Astrocyte (in vitro differentiated cells and primary cell): ENCODE measurements at places on chromosomes 7 and 10. TPM values are rescaled to one million over a fixed set of nuclear protein-coding genes. Genes with fewer than 3 reads are reported as not detected.

- DNase-seq: no peak
Measured at GRCh38 chr7:51082096-51082840, 234.3 kb downstream of the COBL start.

- DNase-seq: no peak
Measured at GRCh38 chr7:114760477-114760876, 161.4 kb upstream of the MDFIC start.

DNA sequence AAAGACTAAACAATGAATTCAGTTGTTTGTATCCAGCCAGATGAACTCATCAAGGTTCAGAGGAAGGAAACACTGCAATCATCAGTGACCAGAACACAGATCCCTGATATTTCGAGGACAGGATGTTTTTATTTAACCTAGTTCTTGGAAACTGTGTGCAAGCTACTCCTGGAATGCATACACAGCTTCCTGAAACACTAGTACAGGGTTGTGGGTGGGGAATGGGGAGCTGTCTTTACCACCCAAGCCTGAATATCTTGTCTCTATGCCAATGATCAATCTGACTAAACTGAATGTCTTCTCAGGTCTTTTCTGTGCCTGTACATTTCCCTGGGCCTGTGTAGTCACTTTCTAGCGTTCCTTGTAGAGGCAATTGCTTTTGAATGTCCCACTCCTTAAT is 374.6 kb downstream of the CALN1 start:
- DNase-seq: no peak

- DNase-seq: no peak
Measured at GRCh38 chr10:17031637-17032635, 97.7 kb downstream of the CUBN start.

GRCh38 chr10:96511044-96511945 is 2.4 kb downstream of the TLL2 start:
- no peak for DNase-seq

GRCh38 chr10:99387071-99387470 is 43.4 kb downstream of the GOT1 start:
- DNase-seq: no peak

- no peak for DNase-seq
Measured at GRCh38 chr10:118254654-118255053, 87.5 kb downstream of the FAM204A start.

GRCh38 chr7:130950741-130951140 is 216.7 kb upstream of the KLF14 start:
- no peak for DNase-seq

The GPR37 gene
- total RNA-seq: 9.0 and 9.8 TPM in 2 replicates

The PMPCB gene
- 44.9 and 47.6 TPM in 2 replicates for total RNA-seq
